ENCODE measurements at places on chromosomes 1 and 21. TPM values are rescaled to one million over a fixed set of nuclear protein-coding genes. Genes with fewer than 3 reads are reported as not detected.

SH2D5 gene
- total RNA-seq: 0.49 TPM

FCRL3 gene
- total RNA-seq: 0.33 TPM

UQCRHL gene
- total RNA-seq: 1.1 TPM

RSRP1 gene
- total RNA-seq: 147 TPM

FCRL5 gene
- total RNA-seq: not detected

USH2A gene
- 48.3 TPM for total RNA-seq

ADAM30 gene
- not detected for total RNA-seq

BRWD1 gene
- 206 TPM for total RNA-seq

FAM78B gene
- 8.9 TPM for total RNA-seq

KDF1 gene
- 0.27 TPM for total RNA-seq

LY9 gene
- total RNA-seq: 0.71 TPM

KLF17 gene
- total RNA-seq: not detected

ESRRG gene
- total RNA-seq: 101 TPM

SPRR2F gene
- not detected for total RNA-seq

LRRC7 gene
- 29.1 TPM for total RNA-seq

KCNJ15 gene
- 0.38 TPM for total RNA-seq

GUCA2A gene
- not detected for total RNA-seq

HSPG2 gene
- total RNA-seq: 203 TPM

PKLR gene
- total RNA-seq: 1.0 TPM

RIPPLY3 gene
- total RNA-seq: 0.60 TPM

GGPS1 gene
- total RNA-seq: 33.4 TPM

DYRK1A gene
- total RNA-seq: 179 TPM

SH2D2A gene
- total RNA-seq: 0.27 TPM

AIRE gene
- total RNA-seq: 0.27 TPM

EPHB2 gene
- total RNA-seq: 118 TPM

OR2T5 gene
- not detected for total RNA-seq

ZC3H12A gene
- 1.9 TPM for total RNA-seq

SLX9 gene
- total RNA-seq: 13.9 TPM

TNFRSF4 gene
- total RNA-seq: 0.22 TPM

KNCN gene
- total RNA-seq: not detected
